Left lung (tissue), 14 donors: ENCODE measurements at places on chromosomes 1 and 21. TPM values are rescaled to one million over a fixed set of nuclear protein-coding genes. Genes with fewer than 3 reads are reported as not detected.

GRCh38 chr1:241263346-241263745 lies 93.7 kb downstream of the RGS7 start:
- H3K4me1 ChIP-seq, result no peaks in the 10 kb centered on the region
- DNase-seq, result no peak
- no peak overlapping the region for H3K27ac ChIP-seq
- no peak overlapping the region for H3K4me3 ChIP-seq
- H3K36me3 ChIP-seq, result no peaks in the 10 kb centered on the region

DNA sequence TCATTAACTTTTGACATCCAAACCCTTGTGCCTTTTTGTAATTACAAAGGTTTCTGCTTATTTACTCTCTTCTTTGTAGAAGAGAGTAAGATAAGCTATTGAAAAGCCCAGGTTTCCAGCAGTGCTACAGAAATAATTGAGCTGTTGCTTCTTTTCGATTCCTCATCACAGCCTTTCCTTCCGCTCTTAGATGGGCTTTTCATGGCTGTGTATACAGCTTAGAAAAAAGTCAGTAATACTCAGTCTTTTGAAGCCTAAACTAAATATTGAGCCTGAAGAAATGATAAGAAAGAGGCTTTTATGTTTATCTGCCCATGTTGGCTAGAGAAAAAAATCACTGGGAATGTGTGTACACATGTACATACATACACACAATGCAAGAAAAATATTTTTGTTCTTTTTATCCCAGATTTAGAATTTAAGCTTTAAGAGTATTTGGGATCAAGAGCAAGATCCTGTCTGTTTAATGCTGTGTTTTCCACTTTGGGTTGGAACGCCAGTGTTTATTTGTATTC lies 172.4 kb downstream of the VPS13D start:
- H3K4me1 ChIP-seq, result peaks cover 17% of the 10 kb centered on the region
- no peak for DNase-seq
- H3K36me3 ChIP-seq, result peaks cover 53% of the 10 kb centered on the region
- H3K27ac ChIP-seq, result no peak overlapping the region
- no peak overlapping the region for H3K4me3 ChIP-seq

GRCh38 chr1:205359771-205360565 lies 3.2 kb upstream of the KLHDC8A start:
- peaks cover 12% of the 10 kb centered on the region for H3K27me3 ChIP-seq
- no peaks in the 10 kb centered on the region for H3K36me3 ChIP-seq
- no peaks in the 10 kb centered on the region for H3K4me1 ChIP-seq
- no peak for DNase-seq
- no peak overlapping the region for H3K4me3 ChIP-seq

SHISAL2A gene
- 0.62 TPM for polyA plus RNA-seq
